ENCODE measurements at places on chromosomes 16 and 17. TPM values are rescaled to one million over a fixed set of nuclear protein-coding genes. Genes with fewer than 3 reads are reported as not detected.

- DNase-seq = peak; percentile 36
- H3K27me3 ChIP-seq = no peaks in the 10 kb centered on the region
- H3K27ac ChIP-seq = peak overlapping the region; percentile 46
- no peaks in the 10 kb centered on the region for H3K36me3 ChIP-seq
Measured at GRCh38 chr17:55731586-55732250, 9.1 kb upstream of the TMEM100 start.

DNA sequence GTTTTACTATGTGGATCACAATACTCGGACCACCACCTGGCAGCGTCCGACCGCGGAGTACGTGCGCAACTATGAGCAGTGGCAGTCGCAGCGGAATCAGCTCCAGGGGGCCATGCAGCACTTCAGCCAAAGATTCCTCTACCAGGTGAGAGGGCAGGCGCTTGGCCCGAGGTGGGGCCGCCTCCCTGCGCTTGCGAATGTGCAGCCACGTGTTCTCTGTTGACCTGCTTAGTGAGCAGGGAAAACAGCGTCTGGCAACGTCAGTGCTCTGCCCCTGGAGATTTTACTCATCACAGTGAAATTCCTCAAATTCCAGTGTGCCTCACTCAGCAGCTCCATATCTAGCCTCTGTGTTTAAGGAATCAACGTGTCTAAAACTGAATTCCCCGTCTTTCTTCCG lies 33.4 kb upstream of the CLEC18A start:
- H3K36me3 ChIP-seq = no peaks in the 10 kb centered on the region
- H3K27me3 ChIP-seq = no peaks in the 10 kb centered on the region
- DNase-seq = no peak
- no peaks in the 10 kb centered on the region for H3K4me1 ChIP-seq
- no peak overlapping the region for H3K4me3 ChIP-seq
- no peak overlapping the region for H3K27ac ChIP-seq

DNA sequence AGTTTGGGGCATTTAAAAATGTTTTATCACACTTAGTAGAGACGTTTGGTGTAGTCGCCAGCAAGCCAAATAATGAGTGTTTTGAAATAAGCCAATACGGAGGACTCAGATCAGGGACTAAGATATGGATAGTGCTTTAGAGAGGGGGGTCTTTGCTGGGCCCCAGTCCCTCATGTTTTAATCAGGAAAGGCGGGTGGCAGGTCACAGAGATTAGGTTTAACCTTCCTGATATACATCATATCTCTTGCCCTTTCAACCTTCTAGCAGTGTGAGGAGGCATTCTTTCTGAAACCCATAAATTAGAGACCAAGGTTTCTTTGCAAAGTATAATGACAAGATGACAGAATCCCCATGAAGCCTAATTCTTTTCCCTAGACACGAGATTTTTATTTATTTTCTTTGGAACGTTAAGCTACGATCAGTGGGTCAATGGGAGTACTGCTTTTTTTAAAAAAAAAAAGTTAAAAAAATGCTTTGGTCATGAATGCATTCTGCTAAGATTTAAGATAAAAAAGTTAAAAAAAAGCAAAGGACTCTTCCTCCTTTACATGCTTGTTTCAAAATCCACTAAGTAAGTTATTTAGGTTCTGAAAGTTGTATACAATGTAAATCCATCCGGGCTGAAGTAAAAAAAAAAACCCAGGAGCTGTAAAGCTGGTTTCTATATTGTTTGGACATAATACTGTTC lies 572.1 kb upstream of the SALL1 start:
- H3K36me3 ChIP-seq = no peaks in the 10 kb centered on the region
- DNase-seq = no peak
- H3K27ac ChIP-seq = no peak overlapping the region
- H3K27me3 ChIP-seq = no peaks in the 10 kb centered on the region

DNA sequence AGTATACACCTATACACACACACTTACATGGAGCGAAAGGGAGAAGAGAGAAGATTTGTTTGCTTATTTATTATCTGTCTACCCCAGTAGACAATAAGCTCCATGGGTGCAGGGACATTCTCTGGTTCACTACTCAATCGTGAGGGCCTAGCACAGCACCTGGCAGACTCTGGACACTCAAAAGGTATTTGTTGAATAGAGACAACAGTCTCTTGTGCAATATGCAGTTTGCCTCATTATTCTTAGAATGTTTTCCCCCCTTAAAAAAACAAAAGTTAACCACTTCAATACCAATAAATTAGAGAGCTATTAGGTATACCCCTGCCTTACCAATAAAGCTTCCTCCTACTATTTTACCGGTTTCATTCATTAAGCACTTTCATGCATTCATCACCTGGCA lies 2.0 kb downstream of the AKAP10 start:
- no peak for DNase-seq
- no peaks in the 10 kb centered on the region for H3K36me3 ChIP-seq
- H3K27me3 ChIP-seq = no peaks in the 10 kb centered on the region
- no peak overlapping the region for H3K4me3 ChIP-seq

GRCh38 chr16:23835390-23836077 lies at the start of gene PRKCB:
Gene PRKCB (plus strand): TSS chr16:23835983.
- peak within 1 kb of the TSS; percentile 24 for H3K27ac ChIP-seq
- H3K4me1 ChIP-seq = no peaks in the 10 kb centered on the region
- H3K36me3 ChIP-seq = no peaks in the 10 kb centered on the region

GRCh38 chr17:28524476-28525424 lies 18.6 kb downstream of the FOXN1 start:
- H3K27me3 ChIP-seq = no peaks in the 10 kb centered on the region
- H3K4me3 ChIP-seq = no peak overlapping the region
- DNase-seq = peak; percentile 79
- peaks cover 18% of the 10 kb centered on the region for H3K4me1 ChIP-seq
- peak overlapping the region; percentile 63 for H3K27ac ChIP-seq
- H3K36me3 ChIP-seq = no peaks in the 10 kb centered on the region

DNA sequence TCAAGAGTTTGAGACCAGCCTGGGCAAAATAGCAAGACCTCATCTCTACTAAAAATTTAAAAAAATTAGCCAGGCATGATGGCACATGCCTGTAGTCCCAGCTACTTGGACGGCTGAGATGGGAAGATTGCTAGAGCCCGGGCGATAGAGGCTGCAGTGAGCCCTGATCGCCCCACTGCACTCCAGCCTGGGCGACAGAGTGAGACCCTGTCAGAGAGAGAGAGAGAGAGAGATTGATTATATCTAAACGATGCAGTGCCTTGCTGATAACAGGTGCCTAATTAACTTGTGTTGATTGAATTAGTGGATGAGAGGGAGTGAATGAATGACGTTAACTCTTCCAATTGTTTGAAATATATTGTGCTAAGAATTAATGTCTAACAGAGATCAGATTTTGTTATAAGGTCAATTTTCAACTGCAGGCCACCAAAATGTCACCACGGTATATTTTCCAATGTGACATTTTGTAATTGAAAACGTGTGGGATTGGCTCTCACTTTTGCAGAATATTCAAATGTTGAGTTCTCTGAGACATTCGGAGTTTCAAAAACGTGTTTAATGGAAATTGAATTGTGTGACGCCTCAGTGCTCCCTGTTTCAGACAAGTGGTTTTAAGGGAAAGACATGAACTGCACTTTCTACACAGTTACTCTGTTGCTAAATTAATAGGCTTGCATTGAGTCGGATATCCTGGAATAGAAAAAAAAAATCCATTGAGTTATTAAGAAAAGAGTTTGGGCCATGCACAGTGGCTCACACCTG lies 53.6 kb downstream of the ABAT start:
- no peaks in the 10 kb centered on the region for H3K36me3 ChIP-seq
- H3K4me1 ChIP-seq = no peaks in the 10 kb centered on the region
- H3K27ac ChIP-seq = no peak overlapping the region
- H3K27me3 ChIP-seq = no peaks in the 10 kb centered on the region

DNA sequence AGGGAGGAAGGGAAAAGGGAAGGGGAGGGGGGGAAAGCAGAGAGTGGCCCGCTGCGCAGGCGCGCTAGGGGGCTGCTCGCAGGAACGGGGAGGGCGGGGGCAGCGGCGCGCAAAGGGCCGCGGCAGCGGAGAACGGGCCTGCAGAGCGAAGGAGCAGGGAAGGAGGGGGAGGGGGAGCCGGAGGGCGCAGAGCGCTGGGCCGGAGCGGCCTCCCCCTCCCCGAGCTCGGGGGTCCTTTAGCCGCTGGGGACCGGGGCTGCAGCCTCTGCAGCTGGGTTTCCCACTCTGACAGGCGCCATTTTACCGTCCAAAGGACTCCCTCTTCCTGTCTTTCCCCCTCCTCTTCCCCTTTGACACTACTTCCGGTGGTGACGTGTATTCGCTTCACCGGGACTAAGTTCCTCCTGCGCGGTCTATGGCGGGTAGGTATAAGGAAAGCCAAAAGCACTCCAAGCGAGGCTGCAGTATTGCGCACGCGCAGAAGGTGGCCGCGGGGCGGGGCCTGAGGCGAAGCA lies at the start of gene CTDNEP1:
TSS of gene CTDNEP1 (minus strand) at position 74 of the 515 bp plus-strand sequence. CDS start 438 bp downstream, outside the sequence.
- peak within 1 kb of the TSS; percentile 99 for H3K27ac ChIP-seq
- H3K36me3 ChIP-seq = peaks cover 4% of the 10 kb centered on the region
- H3K27me3 ChIP-seq = no peaks in the 10 kb centered on the region
- H3K4me3 ChIP-seq = peak within 1 kb of the TSS; percentile 98

DNA sequence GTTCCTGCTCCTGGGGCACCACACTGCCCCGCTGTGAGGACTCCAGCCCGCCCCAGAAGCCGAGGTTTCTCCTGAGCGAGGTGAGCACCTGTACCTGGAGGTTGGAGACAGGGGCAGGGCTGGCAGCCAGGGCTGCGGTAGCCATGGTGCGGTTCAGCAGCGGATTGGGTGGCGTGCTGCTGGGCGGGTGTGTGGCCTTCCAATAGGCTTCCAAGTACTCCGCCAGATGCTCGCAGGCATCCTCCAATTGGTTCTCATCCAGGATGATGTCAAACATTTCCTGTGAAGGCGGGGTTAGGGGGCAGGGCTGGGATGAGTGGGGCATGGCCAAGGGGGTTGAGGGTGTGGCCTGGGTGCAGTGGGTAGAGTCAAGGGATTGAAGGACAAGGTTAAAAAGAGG lies 11.3 kb upstream of the ARL5C start:
- H3K4me3 ChIP-seq = no peak overlapping the region
- no peaks in the 10 kb centered on the region for H3K4me1 ChIP-seq
- H3K27ac ChIP-seq = no peak overlapping the region
- no peaks in the 10 kb centered on the region for H3K36me3 ChIP-seq

DNA sequence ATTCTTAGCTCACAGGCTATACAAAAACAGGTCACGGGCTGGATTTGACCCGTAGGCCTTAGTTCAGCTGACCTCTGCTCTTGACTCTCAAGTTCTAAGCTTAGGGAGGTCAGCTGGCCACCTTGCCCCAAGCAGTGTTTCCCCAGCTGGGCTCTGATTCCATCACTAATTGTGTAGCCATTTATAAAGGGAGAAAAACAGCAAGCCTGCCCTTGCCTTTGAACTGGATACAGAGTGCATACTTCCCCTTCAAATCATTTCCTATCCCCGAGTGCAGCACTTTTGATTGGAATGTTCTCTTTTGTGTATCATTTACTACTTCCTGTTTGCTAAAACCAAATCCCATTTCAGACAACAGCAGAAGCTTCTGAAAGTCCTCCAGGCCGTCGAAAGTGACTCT lies 153.6 kb downstream of the KATNIP start:
- no peaks in the 10 kb centered on the region for H3K27me3 ChIP-seq
- H3K4me3 ChIP-seq = no peak overlapping the region

- DNase-seq = no peak
- no peaks in the 10 kb centered on the region for H3K27me3 ChIP-seq
- no peaks in the 10 kb centered on the region for H3K4me1 ChIP-seq
- H3K36me3 ChIP-seq = no peaks in the 10 kb centered on the region
Measured at GRCh38 chr17:6748617-6749016, 7.2 kb upstream of the XAF1 start.

GRCh38 chr17:74840989-74841666 lies 18.6 kb downstream of the GRIN2C start:
- no peaks in the 10 kb centered on the region for H3K4me1 ChIP-seq
- no peaks in the 10 kb centered on the region for H3K36me3 ChIP-seq
- H3K4me3 ChIP-seq = no peak overlapping the region
- H3K27me3 ChIP-seq = no peaks in the 10 kb centered on the region
- no peak overlapping the region for H3K27ac ChIP-seq

DNA sequence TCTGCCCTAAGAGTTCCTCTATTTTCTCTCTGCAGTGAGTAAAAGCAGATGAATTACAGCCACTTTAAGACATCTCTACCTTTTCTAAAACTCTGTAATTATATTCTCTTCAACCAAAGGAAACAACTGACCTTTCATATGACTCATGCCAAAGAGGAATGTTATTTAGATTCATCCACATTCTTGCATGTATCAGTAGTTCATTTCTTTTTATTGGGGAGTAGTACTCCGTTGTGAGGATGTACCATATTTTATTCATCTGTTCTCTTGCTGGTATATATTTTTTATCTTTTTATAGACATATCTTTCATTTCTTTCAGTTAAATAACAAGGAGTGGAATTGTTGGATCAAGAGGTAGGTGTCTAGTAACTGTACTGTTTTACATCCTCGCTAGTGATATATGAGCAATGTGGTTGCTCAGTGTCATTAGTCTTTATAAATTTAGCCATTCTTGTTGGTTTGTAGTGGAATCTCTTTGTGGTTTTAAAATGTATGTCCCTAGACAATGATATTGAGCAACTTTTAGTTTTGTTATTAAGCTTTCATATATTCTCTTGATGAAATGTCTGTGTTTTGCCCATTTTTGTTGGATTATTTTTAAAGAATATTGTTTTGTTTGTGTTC lies 7.8 kb upstream of the MYH8 start:
- H3K36me3 ChIP-seq = no peaks in the 10 kb centered on the region
- no peak for DNase-seq
- no peaks in the 10 kb centered on the region for H3K27me3 ChIP-seq
- no peak overlapping the region for H3K4me3 ChIP-seq
- H3K27ac ChIP-seq = no peak overlapping the region

- H3K4me3 ChIP-seq = no peak overlapping the region
- no peaks in the 10 kb centered on the region for H3K36me3 ChIP-seq
- no peak for DNase-seq
- no peaks in the 10 kb centered on the region for H3K27me3 ChIP-seq
Measured at GRCh38 chr17:9986754-9987382, 81.8 kb upstream of the RCVRN start.

DNA sequence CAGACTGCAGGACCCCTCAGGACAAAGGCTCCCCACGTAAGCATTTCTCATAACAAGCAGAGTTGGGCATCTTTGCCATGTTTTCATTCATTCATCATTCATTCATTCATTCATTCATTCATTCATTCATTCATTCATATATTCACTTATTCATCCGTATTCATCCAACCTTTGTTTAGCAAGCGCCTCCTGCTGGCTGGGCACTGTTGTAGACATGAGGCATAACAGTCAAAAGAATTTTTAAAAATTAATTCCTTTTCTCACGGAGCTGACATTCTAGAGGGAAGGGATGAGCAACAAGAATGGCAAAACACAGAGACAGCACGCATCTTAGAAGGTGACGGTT lies 351.7 kb upstream of the TNRC6C start:
- H3K27me3 ChIP-seq = no peaks in the 10 kb centered on the region
- no peak overlapping the region for H3K27ac ChIP-seq
- no peaks in the 10 kb centered on the region for H3K4me1 ChIP-seq
- no peaks in the 10 kb centered on the region for H3K36me3 ChIP-seq
- DNase-seq = no peak

TRPV3 gene
- 2.3 TPM for total RNA-seq

TBC1D3 gene
- total RNA-seq = not detected

OR1F1 gene
- not detected for total RNA-seq

NPTX1 gene
- total RNA-seq = 0.10 TPM

TCF25 gene
- 165 TPM for total RNA-seq

Data from colonic mucosa (tissue), 4 donors.